ENCODE measurements at places on chromosomes 6 and 20. TPM values are rescaled to one million over a fixed set of nuclear protein-coding genes. Genes with fewer than 3 reads are reported as not detected.

DNA sequence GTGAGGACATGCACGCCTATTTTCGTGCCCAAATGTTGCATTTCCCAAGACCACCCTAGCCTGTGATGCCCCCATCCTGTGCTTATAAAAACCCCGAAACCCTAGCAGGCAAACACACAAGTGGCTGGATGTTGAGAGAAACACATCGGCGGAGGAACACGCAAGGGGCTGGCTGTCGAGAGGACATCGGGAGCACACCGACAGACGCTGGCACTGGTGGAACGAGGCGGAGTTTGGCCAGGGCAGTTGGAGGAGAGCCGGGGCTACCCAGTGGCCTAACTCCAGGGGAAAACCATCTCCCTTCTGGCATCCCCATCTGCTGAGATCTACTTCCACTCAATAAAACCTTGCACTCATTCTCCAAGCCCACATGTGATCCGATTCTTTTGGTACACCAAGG, 225.9 kb upstream of the GRIK2 start:
- DNase-seq, result no peak

GRCh38 chr6:52650941-52651340, 20.0 kb upstream of the TMEM14A start:
- DNase-seq, result no peak

GRCh38 chr6:13383328-13384163, 55.2 kb upstream of the TBC1D7 start:
- DNase-seq, result no peak

DNA sequence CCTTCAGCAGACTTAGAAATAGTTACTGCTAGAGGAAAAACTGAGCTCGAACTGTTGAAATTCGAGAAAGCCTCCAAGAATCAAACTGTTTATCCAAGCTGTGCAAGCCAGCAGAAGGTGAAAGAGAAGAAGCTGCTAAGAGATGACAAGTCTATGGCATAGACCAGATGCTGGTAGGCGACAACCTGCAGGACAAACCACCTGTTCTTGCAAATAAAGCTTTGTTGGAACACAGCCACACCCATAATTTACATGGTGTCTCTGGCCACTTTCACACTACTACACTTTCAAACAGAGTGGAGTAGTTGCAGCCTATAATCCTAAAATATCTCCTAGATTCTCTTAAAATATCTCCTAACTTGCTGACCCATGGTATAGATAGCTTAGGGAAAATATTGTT, 33.3 kb downstream of the TNFRSF21 start:
- DNase-seq, result no peak

- no peak for DNase-seq
Measured at GRCh38 chr6:87124074-87124473, 29.2 kb upstream of the CGA start.

DNA sequence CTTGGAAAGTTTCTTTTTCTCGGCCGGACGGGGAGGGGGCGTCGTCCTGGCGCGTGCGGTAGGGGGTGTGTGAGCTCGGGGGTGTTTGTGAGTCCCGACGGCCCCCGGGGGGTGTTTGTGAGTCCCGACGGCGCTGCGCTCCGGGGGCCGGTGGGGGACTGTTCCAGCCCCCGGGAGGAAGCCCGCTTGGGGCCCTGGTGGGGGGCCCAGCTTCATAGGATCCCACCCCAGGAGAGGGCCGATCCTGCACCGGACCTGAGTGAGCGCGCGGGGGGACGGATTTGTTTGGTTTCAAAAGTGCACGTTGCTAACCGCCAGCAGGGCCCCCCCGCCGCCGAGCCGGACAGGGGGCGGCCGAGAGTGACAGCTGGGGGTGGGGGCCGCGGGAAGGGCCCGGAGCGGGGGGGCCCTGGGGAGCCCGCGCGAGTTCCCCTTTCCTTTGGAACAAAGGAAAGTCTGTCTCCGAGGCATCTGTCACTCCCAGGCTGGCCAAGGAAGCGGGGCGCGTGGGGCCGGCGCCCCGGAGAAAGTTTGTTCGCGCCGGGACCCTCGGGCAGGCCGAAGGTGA, 485 bp downstream of the TGIF2 start:
- peak; percentile 72 for DNase-seq

GRCh38 chr20:47080365-47080764, 185.7 kb downstream of the EYA2 start:
- DNase-seq, result no peak

DNA sequence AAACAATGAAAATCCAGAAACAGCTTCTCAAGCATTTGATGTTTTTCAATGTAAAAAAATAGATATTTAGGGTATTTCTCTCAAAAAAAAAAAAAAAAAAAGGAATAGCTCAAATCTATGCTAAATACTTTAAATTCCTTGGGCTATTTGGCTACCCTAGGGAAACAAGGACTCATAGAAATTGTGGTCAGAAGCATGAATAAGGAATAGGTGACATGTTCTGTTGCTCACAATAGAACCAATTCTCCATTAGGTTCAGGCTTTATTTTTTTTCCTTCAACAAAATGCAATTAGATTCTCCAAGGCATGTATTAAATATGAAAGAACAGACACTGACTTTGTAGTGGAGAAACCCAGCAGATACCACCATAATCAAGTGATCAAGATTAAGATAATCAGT, 904.3 kb upstream of the FLRT3 start:
- DNase-seq, result no peak

- DNase-seq, result no peak
Measured at GRCh38 chr6:131729550-131729949, 18.7 kb upstream of the CTAGE9 start.

DNA sequence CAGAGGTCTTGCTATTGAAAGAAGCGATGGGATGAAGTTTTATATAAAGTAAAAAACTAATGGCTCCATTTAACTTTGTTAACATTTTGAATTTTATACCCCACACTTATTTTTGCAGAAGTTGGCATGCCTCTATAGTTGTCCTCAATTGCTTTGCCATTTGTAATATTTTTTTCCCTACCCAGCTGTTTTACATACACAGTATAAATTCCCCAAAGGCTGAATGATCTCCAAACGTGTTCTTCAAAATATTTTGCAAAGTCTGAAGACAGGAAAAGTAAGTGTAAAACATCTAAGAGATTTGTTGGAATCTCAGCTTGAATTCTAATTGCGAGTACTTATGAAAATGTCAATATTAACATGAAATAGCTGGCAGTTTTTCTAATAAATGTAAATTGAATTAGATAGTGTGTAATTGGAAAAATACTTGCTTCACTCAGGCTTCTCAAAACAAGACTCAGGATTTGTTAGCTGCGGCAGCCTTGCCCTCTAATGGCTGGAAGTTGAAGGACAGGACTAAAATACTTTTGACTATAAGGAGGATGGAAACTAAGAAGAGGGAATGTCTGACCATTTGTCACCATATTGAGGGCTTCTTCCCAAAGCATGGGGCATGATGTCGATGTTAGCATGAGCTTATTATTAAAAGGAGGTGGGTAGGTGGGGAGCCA, 226.8 kb downstream of the UST start:
- no peak for DNase-seq

DNA sequence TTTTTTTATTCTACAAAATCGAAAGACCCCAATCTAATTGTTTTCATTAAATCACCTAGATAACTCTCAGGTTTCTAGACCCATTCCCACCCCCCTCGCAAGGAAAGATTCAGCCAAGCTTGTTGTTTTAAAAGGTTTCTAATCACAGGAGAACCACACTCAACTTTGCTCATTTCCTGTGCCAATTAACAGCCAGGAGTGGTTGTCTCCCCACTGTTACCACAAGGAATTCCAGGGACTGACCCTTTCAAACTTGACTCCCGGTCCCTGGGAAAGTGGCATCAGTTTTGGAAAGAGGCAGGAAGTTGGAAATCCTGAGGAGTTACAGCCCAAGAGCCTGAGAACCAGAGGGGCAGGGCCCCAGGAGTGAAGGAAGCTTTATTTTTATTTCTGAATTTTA, 561.3 kb upstream of the JAG1 start:
- no peak for DNase-seq

DNA sequence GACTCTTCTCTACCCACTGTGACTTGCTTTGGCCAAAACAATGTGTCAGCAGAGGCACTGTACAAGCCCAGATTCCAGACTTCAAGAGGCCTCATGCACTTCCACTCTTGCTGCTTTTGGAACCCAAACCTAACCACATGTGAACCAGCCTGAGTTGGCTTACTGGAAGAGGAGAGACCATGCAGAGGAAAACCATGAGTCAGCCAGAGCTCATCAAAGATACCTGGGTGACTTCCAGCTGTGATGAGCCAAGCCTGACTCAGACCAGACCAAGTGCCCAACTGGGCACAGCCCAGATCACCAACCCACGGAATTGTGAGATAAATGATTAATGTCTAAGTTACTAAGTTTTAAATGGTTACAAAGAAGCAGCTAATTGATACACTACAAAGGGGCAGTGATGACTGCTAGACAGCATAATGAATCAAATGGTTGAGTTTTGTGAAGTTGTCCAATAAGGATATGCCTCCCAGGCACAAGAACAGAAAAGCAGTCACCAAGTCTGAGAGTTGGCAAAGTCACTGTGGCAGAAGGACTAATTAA, 16.2 kb upstream of the BEND6 start:
- no peak for DNase-seq

DNA sequence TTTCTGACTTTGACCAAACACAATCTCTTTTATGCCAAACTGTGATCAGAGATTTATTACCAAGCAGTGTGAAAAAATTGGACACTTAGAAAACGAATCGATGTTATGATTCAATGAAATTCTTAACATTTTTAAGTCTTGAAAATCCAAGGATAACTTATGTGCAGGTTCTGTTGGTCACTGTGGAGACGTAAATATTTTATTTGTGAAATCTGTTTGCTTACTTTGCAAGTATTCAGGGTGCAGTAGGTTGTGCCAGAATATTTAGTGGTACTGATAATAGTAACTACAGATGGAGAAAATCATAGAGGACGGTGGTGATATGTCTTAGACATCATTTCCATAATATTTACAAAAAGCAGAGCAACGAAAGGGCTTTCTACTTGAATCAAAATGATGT, 97.3 kb downstream of the BMP2 start:
- DNase-seq, result no peak

- no peak for DNase-seq
Measured at GRCh38 chr6:38011937-38012336, 192.4 kb downstream of the ZFAND3 start.

DNA sequence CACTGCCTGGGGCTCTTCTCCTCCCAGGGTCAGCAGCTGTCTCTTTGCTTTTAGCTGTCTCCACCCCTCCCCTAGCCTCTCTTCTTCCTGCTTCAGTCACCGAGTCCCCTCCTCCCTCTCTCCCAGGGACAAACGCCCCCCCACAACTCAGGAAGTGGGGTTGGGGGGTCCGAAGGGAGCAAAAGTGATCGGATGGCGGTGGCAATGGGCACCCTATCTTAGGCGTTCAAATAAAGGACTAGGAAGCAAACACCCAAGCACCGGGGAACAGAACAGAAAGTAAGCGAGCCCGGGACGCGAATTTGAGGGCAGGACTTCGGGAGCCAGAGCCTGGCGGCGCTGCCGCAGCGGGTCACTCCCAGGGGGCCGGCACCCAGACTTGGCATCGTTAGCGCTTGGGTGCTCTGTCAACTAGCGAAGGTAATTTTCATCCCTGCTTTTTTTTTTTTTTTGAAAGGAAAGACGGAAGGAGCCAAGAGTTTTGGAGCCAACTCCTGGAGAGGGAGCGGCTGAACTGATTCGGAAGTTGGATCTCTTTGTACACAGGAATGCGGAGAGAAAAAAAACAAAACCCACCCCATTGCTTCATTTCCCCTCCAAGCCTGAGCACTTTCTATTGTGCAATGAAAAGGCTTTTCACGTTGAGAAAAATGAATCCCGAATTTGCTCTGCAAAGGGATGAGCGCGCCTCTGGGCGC, 815 bp upstream of the ITPR3 start:
- DNase-seq, result peak; percentile 79

- no peak for DNase-seq
Measured at GRCh38 chr6:140718021-140718420, 1343.6 kb upstream of the CITED2 start.

DNA sequence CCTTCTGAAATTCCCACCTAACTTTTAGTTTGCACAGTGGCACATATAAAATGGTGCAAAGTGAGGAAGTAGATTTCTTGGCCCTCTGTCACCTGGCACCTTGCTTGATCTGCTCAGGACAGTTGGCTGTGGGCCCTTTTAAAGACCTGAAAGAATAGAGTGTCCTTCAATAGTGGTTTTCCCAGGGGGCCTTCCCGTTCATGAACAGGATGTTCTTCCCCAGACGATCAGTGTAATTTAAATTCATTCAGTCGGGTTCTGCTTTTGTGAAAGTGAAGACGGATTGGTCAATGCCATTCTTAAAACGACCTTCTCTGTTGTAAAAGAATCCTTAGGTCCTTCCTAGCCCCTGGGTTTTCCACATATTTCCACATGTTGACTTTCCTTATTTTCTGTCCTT, 178.5 kb downstream of the SASH1 start:
- DNase-seq, result no peak

- DNase-seq, result no peak
Measured at GRCh38 chr6:47785182-47785581, 3.4 kb downstream of the OPN5 start.

DNA sequence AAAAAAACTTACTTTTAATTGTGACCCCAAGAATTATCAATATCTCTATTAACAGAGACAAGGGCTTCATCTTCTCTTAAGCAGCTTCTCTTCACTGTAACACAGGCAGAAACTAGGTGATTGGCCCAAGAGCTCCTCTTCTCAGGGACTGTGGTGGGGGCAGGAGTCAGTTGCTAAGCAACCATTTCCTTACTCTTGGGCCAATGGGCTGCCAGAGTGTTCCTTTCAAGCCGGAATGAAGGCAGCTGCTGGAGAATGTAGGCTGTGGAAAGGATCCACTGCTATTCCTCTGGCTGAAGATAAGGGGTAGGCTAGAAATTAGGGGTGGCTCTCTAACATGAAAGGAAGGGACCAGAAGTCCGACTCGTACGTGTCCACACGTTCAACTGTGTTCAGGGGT, at the start of gene SEL1L2:
Gene SEL1L2 (minus strand): TSS at position 150 of the 400 bp plus-strand sequence. CDS start 80 bp downstream, at position 70.
- DNase-seq, result no peak

GRCh38 chr6:139613496-139613895, 239.0 kb upstream of the CITED2 start:
- DNase-seq, result no peak

Gene SLPI
- 5.7 TPM for total RNA-seq

Gene OR2B6
- total RNA-seq, result not detected

Gene FRK
- total RNA-seq, result 7.3 TPM

Gene FAM162B
- total RNA-seq, result 3.8 TPM

Gene PSMB9
- total RNA-seq, result 13.4 TPM

Gene CFB
- 8.8 TPM for total RNA-seq

Gene CNR1
- 0.16 TPM for total RNA-seq

Gene GPX5
- total RNA-seq, result not detected
